ENCODE measurements at places on chromosomes 7 and 10. TPM values are rescaled to one million over a fixed set of nuclear protein-coding genes. Genes with fewer than 3 reads are reported as not detected.

Gene AKR1C1
- total RNA-seq, result 116 TPM

GRCh38 chr10:121179006-121179405 is 327.8 kb downstream of the WDR11 start:
- no peak for DNase-seq

DNA sequence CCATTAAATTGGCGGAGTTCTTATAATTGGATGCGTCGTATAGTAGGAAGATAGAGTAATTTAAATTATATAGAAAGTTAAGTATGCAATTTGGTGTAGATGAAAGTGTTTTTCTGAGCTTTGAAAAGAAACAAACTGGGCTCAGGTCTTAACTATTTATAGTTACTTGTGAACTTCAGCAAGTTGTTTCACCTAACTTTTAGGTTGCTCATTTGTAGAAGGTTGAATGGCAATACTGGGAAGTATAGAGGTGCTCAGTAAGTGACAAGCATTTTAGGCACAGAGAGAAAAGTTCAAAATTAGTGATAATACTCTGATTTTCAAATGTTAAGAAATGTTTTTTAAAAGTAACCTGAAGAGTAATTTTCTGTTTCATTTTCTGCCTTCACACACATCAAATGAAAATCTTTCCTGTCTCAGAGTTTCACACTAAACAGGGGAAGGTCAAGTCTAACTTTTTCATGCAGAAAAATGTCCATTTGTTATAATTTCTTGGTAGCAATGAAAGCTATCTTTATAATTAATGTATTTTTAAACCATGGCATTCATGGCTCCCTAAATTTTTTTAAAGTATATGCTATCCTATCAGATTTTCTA is 146.5 kb downstream of the PHF14 start:
- no peak for DNase-seq

Gene LRRD1
- not detected for total RNA-seq

- DNase-seq, result peak; percentile 32
Measured at GRCh38 chr10:76086761-76087639, 655.6 kb downstream of the LRMDA start.

DNA sequence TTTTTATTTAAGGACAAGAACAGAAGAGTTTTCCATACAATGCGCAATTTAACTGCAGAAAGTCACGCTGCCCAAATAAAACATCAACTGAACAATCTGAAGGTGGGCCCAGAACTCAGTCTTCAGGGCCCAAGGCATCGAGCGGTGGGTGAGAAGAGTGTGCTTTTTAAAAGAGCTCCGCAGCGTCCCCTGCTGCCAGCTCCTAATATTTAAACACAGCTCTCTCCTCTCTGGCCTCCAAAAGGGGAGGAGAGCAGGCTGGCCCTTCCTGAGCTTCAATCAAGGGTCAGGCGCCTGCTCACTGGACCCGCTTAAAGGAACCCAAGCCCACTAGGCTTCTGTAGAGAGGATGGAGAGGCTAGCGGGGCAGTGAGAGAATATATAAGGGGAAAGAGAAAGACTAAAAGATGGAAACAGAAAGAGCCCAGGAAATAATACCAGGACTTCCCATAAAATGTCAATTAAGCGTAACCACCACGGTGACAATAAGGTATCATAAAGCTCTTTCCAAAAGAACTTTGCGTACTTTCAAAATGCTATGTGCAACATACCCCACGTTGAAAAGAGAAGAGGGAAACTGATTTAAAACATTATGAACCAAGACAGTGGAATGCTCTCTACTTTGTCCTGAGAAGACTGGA is 2.8 kb downstream of the FAM53B start:
- DNase-seq, result peak; percentile 84

- no peak for DNase-seq
Measured at GRCh38 chr10:35387768-35388167, 51.5 kb downstream of the CCNY start.

DNA sequence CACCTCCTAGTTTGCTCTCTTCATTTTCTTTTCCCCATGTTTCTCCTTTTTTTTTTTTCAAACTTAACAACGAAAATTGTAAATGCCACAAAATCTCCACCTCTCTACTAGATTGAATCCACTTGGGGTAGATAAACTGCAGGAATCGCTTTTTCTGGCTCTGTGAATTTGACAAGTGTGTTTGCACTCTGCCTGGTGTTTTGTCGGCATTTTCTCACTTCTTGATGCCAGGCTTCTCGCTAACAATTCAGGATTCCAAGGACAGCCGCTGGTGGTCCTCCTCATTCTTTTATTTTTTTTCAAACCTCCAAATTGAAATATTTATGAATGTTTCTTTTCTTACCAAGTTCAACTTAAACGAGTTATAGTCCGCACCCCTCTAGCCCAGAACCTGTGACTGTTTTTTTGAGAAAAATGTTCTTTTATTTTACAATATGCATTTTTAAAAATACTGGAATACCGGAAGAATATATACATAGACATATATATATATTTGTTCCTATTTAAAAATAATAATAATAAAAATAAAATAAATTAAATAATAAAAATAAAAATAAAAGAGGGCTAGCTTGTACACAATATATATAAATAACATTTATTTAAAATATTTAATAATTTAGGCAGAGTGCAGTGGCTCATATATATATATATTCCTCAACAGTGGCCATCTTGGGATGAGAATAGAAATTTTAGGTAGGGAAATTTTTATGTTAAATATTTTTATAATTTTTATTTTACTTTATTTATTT is 538.8 kb downstream of the TYW1 start:
- no peak for DNase-seq

DNA sequence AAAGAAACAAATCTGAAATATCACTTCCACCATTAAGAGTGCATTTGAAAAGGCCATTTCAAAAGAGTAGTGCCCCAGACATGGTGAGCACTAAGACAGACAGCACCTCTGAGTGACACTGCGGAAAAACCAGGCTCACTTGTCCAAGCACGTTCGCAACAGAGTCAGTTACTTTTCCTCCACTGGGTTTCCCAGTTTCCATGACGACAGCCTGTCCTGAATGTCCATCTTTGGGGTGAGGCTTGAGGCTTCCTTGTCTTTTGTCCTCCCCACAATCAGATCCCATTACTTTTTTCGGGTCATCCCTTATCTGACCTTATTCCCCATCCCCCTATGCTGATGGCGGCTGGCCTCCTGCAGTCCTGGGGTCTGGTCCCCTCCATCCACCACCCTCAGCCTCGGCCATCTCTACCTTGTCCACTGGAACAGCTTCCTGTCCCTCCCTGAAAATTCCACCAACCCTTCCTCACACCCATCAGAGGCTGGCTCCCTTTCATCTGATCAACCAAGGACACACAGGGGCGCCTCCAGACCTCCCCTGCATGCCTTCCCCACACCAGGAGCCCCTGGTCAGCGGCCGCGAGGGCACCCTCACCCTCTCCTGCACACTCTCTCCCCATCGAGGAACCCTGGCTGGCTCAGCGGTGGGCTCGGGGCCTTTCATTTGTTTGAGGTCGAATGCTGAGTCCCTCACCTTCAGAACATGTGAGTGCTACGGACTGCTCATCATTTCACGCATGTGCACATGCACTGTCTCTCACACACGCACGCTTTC is 363.6 kb downstream of the DNAJB6 start:
- no peak for DNase-seq

GRCh38 chr7:474605-475424 is 44.8 kb downstream of the PDGFA start:
- no peak for DNase-seq

- no peak for DNase-seq
Measured at GRCh38 chr10:10589540-10590303, 427.9 kb upstream of the CELF2 start.

DNA sequence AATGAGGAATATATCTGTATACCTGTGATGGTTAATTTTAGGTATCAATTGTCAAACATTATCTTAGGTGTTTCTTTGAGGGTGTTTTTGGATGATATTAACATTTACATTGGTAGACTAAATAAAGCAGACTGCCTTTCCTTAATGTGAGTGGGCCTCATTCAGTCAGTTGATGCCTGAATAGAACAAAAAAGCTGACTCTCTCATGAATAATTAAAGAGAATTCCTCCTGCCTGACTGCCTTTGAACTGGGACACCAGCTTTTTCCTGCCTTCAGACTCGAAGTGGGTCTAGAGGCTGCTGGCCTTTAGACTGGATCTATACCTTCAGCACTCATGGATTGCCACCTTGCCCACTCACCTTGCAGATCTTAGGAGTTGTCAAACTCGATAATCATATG is 117.9 kb upstream of the TMEM168 start:
- no peak for DNase-seq

GRCh38 chr10:129465796-129466702 is 992 bp upstream of the MGMT start:
- no peak for DNase-seq

Gene GARIN1A
- total RNA-seq, result 2.6 TPM

DNA sequence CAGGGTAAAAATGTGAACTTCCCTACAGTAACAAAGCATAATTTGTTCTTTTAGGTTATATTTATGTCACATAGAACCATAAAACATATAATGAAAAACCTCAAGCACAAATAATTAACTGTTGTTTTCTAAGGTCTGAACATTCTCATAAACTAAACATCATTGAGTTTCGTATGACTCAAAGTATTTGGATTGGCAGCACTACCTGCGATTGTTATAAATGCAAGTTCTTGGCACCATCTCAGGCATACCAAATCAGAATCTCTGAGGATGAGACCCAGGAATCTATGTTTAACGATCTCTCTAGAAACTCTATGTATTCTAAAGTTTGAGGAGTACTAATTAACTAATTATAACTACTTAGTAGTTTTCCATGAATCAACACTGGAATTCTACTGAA is 22.5 kb downstream of the ORC5 start:
- no peak for DNase-seq

GRCh38 chr7:50210706-50211115 is 93.8 kb upstream of the IKZF1 start:
- DNase-seq, result no peak

Gene NDUFB2
- 260 TPM for total RNA-seq

- no peak for DNase-seq
Measured at GRCh38 chr10:84290235-84290634, 38.2 kb upstream of the CCSER2 start.

- DNase-seq, result no peak
Measured at GRCh38 chr10:130933008-130933390, 378.5 kb downstream of the TCERG1L start.

GRCh38 chr10:61821693-61822092 is 79.8 kb upstream of the ARID5B start:
- no peak for DNase-seq

DNA sequence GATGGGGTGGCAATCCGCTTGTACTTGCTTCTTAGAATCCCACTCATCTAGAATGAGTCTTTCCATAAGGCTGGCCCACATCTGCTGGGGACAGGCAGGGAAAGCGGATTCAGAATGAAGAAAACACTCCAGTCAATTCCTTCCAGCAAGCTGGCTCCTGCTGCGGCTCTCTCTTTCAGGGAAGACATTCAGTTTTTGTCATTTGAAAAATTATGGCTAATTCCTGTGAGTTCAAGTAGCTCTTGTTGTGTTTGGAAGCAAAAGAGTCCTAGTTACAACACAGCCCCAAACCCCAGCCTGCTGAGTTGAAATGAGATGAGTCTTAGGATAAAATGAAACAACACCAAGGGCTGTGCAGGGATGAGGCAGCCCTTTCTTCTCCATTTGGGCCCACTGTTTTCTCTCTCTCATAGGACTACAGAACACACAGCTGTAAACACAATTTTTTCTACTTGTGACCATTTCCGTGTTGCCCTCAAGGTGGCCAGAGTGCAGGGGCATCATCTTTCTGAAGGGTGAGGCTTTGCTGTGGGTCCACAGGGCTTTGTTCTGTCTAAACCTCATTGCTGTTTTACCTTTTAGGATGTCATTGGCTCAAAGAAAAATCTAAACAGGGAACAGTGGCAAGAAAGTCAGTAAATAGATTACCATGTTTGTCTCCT is 90.8 kb upstream of the EEPD1 start:
- DNase-seq, result no peak

Gene PRF1
- 3.0 TPM for total RNA-seq

GRCh38 chr7:2023877-2024566 is 208.7 kb downstream of the MAD1L1 start:
- DNase-seq, result no peak

GRCh38 chr7:123975084-123975483 is 50.0 kb downstream of the SPAM1 start:
- no peak for DNase-seq

DNA sequence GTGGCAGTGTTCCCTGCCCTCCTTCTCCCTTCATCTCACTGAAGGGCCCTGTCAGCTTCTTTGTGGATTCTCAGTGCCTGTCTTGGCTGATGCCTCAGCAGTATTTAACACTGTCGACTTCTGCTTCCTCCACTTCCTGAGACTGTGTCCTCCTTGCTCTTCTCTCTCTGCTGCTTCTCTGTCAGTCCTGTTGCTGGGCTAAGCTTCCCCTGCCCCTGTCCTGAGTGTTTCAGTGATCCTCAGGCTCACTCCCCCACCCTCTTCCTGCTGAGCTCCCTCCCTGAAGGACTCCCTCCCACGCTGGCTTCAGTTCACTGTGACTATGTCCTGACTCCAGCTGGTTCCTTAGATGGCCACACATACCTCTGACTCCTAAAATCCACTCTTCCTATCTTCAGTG is 64.9 kb downstream of the CREM start:
- DNase-seq, result no peak

DNA sequence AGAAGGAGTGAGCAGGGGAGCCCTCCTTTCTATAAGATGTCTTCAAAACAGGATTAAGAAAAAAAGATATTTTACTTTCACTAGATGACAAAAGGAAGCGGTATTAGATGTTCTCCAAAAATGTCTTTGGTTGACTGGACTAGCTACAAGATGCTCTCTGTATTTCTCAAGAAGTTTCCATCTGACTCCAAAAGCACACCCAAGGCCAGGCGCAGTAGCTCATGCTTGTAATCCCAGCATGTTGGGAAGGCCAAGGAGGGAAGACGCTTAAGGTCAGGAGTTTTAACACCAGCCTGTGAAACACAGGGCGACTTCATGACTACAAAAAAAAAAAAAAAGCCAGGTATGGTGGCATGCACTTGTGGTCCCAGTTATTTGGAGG is 84.5 kb downstream of the PIP4K2A start:
- DNase-seq, result no peak
